Anterior cingulate cortex (tissue), 58 donors: ENCODE measurements at places on chromosomes 5 and 9.

DNA sequence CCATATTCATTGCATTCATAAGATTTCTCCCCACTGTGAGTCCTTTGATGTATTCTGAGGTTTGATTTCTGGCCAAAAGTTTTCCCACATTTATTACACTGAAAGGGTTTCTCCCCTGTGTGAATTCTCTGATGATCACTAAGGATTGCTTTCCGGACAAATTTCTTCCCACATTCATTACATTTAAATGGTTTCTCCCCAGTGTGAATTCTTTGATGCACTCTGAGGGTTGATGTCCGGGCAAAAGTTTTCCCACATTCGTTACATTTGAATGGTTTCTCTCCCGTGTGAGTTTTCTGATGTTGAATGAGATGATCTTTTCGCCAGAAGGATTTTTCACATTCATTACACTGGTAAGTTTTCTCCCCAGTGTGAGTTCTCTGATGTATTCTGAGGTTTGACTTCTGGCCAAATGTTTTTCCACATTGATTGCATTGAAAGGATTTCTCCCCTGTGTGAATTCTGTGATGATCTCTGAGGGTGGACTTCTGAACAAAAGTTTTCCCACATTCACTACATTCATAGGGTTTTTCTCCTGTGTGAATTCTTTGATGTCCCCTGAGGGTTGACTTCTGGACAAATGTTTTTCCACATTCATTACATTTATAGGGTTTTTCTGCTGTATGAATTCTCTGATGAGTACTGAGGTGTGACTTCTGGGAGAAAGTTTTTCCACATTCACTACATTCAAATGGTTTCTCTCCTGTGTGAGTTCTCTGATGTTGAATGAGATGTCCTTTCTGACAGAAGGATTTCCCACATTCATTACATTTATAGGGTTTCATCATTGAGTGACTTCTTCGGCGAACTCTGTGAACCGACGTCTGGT, 18.8 kb downstream of the ZNF510 start:
- DNase-seq = no peak

DNA sequence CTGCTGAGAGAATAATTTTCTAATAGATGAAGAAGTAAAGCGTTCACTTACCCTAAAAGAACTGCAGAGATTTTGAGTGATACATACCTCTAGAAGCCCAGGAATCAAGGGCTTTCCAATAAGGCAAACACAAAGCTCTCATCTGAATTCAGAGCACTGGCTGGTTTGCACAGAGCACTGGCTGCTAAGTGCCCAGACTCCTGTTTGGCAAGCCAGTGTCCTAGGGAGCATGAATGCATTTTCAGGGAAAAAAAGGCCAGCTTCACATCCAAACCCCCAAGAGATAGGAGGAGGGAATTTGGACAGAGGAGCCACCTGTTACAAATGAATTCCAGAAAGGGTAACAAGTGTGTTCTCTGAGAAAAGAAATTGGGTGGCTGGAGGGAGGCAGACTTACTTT, 65.3 kb downstream of the ARSB start:
- no peak for DNase-seq

GRCh38 chr5:4627929-4628328, 512.2 kb upstream of the ADAMTS16 start:
- DNase-seq = no peak

GRCh38 chr9:134352247-134352933, 26.1 kb downstream of the RXRA start:
- no peak for DNase-seq

GRCh38 chr5:61331407-61332357, at the start of gene ZSWIM6:
Gene ZSWIM6, plus strand, starts transcription at chr5:61332258. Its CDS starts 15 bp downstream, at chr5:61332273.
- peak; percentile 96 for DNase-seq

- no peak for DNase-seq
These were observed 49.8 kb downstream of the SGCD start for GRCh38 chr5:156376751-156377150.

GRCh38 chr9:109815366-109815947, 35.5 kb downstream of the PALM2AKAP2 start:
- DNase-seq = no peak

GRCh38 chr9:6229619-6230018, 14.0 kb downstream of the IL33 start:
- no peak for DNase-seq

- no peak for DNase-seq
These were observed 1639.4 kb upstream of the C9orf72 start for GRCh38 chr9:29212397-29213387.

- no peak for DNase-seq
These were observed 234.0 kb downstream of the KCTD16 start for GRCh38 chr5:144404672-144405071.

GRCh38 chr9:136339173-136339957, 12.0 kb downstream of the GPSM1 start:
- DNase-seq = peak; percentile 55

GRCh38 chr9:68978066-68978465, 35.8 kb downstream of the PRKACG start:
- no peak for DNase-seq

GRCh38 chr5:149141224-149141956, at the start of gene ABLIM3:
Gene ABLIM3, plus strand, starts transcription at chr5:149141493. Its CDS starts 603 bp downstream, at chr5:149142096.
- DNase-seq = peak; percentile 77
